ENCODE measurements at places on chromosomes 11 and 22.

GRCh38 chr11:130633466-130633865 is 185.0 kb downstream of the ADAMTS15 start:
- DNase-seq: peak; percentile 31

DNA sequence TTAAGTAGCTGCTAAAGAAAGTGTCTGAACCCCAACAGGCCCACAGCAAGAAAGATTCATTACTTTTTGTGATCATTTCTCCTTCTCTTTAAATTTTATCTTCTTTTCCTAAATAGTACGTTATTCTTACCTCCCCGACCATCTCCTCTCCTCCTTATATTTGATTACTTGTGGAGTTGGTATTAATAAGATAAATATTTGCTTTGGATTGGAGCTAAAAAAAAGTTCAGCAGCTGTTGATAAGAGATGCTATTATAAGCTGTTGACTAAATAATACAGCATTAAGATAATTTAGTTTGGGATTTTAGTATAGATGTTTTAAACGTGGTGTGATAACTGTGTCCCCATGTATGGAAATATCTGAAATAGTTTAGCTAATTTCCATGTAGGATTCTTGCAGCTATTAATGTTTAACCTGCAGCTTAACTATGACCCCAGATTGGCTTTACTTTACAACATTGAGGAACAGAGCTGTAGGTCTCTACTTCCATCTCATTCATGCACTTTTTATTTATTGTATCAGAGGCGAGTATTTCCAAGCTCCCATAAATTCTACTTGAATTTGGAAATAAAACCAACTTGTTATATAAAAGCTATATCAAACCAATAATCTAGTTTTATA is 37.8 kb downstream of the ZNF143 start:
- DNase-seq: no peak

- DNase-seq: no peak
These were observed 18.1 kb downstream of the NPAT start for GRCh38 chr11:108204376-108204775.

DNA sequence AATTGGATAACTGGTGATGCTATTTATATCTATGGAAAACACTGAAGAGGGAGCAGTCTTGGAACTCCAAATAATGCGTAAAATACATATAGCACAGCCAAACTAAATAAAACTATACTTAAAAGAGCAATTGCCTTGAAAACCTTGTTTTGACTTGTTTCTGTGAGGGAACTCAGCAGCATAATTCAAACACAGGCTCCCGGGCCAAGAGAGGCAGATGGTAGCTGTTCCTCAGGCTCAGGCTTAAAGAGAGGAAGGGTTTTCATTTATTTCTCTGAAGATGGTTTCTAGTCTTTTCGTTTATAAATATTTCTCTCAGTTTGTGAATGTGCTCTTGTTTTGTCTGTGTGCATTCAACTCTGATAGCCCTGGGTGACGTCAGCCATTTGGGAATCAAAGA is 82.4 kb downstream of the FANCF start:
- no peak for DNase-seq

GRCh38 chr11:17473071-17473744 is 3.4 kb downstream of the ABCC8 start:
- DNase-seq: peak; percentile 3

DNA sequence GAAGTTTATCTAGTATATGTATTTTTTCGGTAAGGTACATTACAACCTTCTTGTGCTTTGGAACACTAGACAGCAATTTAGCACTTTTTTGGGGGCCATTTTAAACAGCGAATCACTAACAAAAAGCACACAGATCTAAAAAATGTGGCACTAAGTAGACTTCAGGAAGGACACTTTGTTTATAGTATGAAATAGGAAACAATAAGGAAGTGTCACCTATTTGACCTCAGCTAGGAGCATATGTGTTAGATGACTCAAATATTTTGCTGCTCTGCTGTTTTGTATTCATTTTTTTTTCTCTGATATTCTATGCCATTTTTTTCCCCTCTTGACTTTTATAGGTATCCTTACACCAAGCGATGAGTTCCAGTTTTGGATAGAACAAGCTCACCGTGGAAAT is 5.6 kb downstream of the DYNC2H1 start:
- DNase-seq: no peak

GRCh38 chr11:118744046-118744445 is 46.9 kb downstream of the DDX6 start:
- DNase-seq: peak; percentile 15

GRCh38 chr22:30027791-30028190 is 52.5 kb upstream of the HORMAD2 start:
- DNase-seq: no peak

- DNase-seq: no peak
These were observed 1053.8 kb upstream of the CNTN5 start for GRCh38 chr11:97966901-97967300.

DNA sequence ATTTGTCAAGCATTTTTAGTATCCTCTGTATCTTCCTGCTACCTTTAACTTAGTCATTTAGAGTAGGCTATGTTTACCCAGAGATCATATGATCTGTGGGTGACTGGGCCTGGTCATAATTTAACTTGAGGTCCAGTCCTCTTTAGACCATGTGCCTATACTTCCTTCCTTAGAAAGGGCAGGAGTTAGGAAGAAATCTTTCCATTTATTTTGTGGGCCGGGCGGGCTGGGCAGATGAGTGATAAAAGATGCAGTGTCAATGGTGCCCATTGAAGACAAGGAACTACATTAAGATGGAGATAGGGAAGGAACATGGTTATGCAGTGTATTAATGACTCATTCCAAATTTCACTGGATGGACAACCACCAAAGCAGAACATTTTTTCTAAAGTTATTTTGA is 30.9 kb upstream of the PDE3B start:
- no peak for DNase-seq

GRCh38 chr11:130858215-130858614 is 58.1 kb downstream of the SNX19 start:
- DNase-seq: no peak

DNA sequence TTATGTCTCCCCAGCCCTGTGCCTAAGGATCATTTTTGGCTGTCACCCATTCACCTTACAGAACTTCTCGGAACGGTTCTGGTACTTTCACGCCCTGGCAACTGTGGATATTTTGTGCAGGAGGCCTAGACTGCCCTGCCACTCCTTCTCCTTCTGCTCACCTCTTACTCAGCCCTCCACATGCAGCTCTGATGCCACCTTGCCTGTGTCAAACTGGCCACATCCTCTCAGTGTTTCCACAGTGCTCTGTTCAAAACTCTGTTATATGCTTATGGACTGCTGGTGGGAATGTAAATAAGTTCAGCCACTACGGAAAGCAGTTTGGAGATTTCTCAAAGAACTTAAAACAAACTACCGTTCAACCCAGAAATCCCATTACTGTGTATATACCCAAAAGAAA is 100.8 kb upstream of the MTMR2 start:
- DNase-seq: no peak

GRCh38 chr11:1926156-1927025 is 6.9 kb downstream of the TNNT3 start:
- no peak for DNase-seq

DNA sequence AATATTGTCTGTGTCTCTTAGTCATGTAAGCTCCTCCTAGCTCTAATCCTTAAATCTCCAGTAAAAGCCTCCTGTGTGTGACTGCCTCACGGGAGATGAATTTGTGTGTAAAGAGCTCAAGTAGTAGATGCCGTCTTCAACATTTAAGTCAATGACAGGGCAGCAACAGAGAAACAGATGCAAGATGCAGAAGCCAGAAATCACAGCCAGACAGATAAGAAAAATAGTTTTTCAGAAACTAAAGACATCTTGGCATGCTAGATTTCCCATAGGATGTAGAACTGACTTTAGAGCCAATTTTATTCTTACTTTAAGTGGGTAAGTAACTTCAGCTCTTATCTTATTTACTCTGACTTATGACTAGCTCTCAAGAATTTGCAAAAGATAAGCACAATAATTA is 652.8 kb downstream of the KCNA4 start:
- DNase-seq: no peak

DNA sequence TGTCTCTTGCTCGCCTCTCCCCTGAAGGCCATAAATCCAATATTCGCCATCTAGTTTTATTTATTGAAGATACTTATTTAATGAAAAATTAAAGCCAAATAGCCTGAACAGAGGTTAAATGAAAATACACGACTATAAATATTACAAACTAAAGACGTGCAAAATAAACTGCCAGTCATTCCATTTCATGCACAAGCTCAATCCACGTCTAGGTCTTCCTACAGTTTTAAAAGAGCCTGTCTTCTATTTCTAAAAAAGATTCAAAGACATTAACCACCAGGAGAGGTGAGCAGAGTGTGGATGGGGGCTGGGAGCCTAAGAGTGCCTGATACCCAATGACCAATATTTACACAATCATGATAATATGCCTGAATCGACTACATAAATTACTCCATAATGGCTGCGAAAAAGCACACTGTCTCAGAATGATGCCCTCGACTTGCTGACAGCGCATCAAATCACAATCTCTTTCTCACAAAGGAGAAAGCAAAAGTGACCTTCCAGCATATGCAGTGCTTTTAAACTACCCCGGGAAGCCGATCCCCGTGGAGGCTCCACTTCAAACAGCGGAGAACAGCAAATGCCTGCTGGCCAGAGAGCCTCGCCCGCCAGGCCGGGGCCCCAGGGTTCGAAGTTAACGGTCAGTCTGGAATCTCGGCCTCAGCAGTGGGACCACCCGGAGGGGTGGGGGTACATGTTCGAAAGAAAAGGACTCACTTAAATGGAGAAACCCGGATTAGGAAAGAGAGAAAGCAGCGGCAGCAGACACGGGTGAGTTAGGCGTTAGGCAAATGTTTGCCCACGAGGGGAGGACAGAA is 1.7 kb downstream of the FCHSD2 start:
- DNase-seq: peak; percentile 40

- no peak for DNase-seq
These were observed 6.5 kb downstream of the TCF20 start for GRCh38 chr22:42263944-42264343.

DNA sequence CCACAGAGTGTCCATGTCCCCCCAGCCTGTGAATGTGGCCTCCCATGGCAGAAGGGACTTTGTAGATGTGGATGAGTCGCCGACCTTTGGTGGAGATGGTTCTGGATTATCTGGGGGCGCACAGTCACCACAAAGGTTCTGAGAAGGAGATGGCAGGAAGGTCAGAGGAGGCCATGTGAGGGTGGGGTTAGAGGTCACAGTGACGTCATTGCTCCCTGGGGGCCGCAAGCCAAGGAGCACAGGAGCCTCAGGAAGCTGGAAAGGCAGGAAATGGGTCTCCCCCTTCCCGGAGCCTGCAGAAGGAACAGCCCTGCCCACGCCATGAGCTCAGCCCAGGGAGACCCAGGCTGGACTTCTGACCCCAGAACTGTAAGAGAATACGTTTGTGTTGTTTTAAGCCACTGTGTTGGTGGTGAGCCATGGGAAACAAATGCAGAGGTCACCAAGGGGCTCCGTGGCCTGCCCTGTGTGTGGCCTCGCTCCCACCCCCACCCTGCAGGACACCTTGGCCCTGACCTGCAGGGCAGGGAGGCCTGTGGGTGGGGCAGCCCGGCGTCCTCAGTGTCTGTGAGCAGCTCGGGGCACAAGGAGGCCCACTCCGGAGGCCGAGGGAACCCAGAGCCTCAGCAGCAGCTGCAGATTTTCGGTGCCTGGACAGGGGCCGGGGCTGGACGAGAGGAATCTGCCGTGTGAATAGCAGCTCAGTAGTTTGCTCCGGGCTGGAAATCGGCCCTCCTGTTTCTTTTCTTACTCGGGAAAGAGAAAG is 32.1 kb downstream of the GRAMD4 start:
- DNase-seq: peak; percentile 7

DNA sequence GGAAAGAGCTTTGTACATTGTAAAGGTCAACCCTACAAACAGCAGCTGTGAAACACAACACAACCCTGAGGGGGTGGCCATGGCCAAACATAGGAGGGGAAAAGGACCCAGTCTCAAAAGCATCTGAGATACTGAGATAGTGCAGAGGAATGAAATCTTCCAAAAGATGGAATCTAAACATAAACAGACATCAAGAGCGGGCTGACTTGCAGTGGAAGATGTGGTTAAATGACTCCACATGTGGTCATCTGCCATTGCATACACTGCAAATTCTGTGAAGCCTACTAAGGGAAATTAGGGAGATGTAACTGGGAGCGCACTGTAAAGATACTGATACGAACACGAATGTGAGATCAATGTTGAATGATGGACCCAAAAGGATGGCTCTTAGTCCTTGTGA is 22.0 kb downstream of the BDNF start:
- DNase-seq: peak; percentile 61

GRCh38 chr11:21641869-21642268 is 551.0 kb upstream of the ANO5 start:
- no peak for DNase-seq

- DNase-seq: no peak
These were observed 613.5 kb downstream of the SOX6 start for GRCh38 chr11:15742626-15743519.

DNA sequence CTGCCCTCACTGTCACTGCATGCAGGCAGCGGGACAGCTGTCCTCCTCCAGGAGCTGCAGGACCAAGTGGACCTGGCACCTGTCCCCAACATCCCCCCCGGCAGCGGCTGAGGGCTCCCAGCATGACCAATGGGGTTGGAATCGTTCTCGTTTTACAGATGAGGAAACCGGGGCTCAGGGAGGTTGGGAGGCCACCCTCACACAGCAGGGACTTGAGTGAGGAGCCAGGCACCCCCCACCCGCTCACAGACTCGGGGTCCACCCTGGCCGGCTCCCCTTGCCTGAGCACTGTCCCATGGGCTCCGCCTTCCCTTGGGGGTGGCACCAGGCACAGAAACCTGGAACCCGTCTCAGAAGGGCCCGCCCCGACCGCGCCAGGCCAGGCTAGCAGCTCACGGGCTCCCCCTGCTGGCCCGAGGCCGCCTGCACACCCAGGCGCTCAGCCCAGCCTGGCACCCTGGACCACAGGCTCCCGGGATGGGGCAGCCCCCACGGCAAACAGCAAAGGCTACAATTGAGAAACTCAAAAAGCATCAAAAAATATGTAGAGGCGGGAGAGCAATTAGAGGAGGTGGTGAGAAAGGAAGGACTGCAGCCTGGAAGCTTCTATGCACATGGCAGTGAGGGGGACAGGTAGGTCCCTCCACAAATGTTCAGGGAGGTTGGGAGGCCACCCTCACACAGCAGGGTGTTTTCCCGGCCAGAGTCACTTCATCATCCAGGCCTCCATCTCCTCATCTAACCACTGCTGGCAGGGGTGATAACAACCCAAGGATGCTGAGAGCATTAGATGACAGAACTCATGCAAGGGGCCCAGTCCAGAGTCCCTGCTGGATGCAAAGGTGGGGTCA is 12.8 kb downstream of the MACROD1 start:
- DNase-seq: peak; percentile 42

DNA sequence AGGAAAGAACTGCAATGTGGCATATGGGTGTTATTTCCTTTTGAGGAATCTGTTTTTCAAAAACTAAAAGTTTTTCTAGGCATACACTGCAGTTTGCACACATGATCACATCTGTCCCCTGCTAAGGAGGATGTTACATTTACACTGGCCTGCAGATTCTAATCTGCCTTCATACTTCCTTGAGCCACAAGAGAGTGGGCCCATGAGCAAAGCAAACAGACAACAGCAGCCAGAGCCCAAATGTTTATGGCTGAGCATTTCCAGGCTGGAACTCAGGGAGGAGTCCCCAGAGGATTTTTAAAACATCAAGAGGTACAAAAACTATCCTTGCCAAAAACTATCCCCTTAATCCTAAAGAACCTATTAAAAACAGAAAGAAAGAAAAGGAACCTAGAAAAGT is 117.2 kb upstream of the MTNR1B start:
- DNase-seq: no peak

Measured in fibroblast of skin of back (primary cell).